ENCODE measurements at places on chromosomes 7 and 10.

DNA sequence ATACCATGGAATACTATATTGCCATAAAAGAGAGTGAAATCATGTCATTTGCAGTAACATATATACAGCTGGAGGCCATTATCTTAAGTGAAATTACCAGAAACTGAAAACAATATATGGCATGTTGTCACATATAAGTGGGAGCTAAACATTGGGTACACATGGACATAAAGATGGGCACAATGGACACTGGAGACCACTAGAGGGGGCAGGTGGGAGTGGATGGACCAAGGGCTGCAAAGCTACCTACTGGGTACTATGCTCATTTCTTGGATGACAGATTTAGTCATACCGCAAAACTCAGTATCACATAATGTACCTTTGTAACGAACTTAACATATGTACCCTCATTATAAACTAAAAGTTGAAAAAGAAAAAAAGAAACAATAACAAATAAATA, 1167.6 kb downstream of the NXPH1 start:
- DNase-seq: no peak

DNA sequence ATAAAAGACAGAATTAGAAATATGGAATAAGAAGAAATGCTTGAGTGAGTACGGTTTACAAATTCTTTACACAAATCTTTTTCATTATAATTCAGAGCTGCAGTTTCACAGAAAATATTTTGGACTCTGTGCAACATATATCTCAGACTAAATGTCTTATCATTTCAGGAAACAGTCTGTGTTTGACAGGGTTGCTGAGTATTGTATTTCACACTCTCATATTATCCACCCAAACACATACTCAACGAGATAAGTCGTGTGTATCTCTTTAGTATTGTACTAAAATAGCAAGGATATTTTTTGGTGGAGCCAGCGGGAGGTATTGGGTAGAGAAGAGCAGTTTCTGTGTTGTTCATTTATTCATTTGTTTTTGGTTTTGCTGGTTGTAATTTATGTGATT, 39.0 kb upstream of the SLC39A12 start:
- no peak for DNase-seq

- DNase-seq: no peak
These were observed 1.3 kb downstream of the PTPRZ1 start for GRCh38 chr7:121874298-121874697.

GRCh38 chr10:17214971-17215781, 12.9 kb upstream of the VIM start:
- no peak for DNase-seq

DNA sequence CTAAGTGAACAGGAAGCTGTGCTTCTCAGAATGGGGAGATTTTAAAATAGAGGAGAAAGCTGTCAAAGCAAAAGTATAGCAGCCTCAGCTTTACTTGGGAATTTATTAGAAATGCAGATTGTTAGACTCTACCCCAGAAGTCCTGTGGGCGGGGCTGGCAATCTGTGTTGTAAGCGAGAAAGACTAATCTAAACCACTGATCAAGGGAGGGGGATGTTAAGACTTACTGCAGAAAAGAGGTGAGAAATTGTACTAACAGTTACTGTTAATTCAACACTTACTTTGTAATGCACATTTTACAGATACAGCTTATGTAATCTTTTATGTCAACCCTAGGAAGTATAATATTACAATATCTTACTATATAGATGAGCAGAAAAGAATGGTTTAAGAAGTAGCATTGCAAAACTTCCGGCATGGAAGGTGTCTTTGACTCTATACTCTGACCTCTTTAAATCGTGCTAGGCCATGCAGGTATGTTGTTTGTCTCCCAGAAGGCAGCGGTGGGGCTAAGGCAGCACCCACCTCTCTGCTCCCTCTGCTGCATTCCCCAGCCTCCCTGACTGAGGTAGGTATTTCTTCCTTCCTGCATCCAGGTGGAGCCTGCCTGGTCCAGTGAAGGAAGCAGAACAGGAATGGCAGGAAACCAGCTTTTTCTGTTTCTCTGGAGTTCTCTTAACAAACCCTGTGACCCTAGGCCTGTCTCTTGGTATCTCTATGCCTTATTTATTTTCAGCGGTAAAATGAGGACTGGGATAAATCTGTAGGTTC, 462.2 kb downstream of the AUTS2 start:
- DNase-seq: no peak

- no peak for DNase-seq
These were observed 4.6 kb downstream of the ST7 start for GRCh38 chr7:116957874-116958273.

DNA sequence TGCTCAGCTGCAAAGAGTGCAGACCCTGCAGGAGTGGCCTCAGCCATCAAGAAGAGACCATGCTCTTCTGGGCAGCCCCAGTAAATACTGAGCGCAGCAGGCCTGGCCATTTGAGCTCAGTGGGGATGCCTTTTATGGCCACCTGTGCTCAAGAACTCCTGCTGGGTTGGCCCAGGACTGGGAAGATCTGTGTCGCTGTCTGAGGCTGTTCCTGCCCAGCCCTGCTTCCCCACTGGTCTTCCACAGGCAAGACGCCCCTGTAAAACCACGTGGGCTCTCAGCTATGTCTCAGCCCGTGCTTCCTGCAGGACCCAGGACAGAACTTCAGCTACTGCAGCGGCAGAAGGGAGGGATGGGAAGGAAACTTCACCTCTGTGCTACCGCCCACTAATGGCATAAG, 10.5 kb upstream of the PPIF start:
- DNase-seq: no peak

- no peak for DNase-seq
These were observed 221.3 kb downstream of the ARHGAP12 start for GRCh38 chr10:31707093-31708039.

DNA sequence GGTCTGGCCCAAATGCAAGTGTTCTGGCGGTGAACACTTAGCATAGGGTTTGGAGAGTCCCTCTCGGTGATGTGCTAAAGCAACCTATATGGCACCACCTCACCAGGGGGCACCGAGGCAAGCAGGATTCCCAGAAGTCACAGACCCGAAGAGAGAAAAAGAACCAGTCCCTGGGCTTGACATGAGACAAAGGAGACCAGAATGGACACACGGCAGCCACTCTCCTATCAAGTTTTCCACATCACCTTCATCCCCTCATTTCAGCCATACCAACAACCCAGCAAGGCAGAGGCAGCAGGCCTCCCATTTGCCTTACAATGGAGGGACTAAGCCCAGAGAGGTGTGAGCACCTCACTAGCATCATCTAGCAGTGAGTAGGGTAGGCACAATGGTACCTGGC, 19.7 kb downstream of the GPRIN2 start:
- no peak for DNase-seq

GRCh38 chr7:8056439-8056838, 87.8 kb downstream of the GLCCI1 start:
- no peak for DNase-seq

DNA sequence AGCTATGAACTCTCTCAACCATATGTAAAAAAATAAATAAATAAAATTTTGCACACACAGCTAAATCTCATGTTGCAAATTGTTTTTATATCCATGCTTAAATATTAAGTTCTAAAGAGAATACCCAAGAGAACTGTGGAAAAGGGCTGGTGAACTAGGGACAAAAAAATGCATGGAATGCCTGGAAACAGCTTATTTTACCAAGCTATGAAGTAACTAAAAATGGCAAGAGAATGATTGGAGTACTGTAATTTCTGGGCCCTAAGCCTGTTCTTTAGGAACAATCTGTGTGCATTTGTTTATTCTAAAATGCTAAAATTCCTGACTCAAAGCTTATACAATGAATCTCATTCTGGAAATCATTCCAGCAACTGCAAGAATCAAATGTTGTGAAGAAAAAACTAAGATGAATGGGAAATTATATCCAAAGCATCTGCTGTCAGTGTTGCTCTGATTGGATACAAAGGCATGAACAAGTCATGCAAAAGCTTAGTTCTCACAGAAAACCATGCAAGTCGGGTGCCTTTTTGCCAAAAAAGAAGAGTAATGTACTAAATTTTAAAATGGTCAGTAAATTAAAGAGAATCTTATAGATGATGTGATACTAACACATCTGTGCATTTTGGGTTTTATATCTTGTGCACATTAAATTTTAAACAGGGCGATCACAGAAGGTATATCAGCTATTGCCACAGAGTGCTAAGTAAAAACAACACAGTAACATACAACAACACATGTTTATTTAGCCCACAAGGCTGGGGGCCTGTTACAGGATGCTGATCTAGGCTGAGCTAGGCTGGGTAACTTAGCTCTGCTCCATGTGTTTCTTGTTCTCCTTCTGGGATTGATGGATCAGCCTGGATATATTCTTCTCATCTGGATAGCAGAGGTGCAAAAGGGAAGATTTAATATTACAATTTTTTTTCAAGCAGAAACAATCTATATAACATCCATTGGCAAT, 453.5 kb upstream of the SEMA3A start:
- no peak for DNase-seq

DNA sequence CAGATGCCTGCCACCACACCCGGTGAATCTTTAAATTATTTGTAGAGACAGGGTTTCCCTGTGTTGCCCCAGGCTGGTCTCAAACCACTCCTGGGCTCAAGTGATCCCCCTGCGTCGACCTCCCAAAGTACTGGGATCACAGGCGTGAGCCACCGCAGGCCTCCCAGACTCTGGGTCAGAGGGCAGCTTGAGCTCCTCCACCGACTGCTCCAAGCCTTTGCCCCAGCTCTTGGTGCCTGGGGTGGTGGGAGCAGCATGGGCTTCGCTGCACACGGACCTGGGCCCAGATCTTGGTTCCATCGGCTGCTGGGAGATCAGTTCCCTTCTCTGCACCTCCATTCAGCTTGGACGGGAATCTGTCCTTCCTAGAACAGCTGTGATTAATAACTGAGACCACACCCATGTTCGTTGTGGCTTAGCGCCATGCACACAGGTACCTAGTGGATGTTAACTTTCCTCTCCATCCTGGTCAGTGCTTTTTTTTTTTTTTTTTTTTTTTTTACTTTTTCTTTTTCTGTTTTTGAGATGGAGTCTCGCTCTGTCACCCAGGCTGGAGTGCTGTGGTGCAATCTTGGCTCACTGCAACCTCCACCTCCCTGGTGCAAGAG, 125.3 kb downstream of the CUX1 start:
- DNase-seq: no peak

DNA sequence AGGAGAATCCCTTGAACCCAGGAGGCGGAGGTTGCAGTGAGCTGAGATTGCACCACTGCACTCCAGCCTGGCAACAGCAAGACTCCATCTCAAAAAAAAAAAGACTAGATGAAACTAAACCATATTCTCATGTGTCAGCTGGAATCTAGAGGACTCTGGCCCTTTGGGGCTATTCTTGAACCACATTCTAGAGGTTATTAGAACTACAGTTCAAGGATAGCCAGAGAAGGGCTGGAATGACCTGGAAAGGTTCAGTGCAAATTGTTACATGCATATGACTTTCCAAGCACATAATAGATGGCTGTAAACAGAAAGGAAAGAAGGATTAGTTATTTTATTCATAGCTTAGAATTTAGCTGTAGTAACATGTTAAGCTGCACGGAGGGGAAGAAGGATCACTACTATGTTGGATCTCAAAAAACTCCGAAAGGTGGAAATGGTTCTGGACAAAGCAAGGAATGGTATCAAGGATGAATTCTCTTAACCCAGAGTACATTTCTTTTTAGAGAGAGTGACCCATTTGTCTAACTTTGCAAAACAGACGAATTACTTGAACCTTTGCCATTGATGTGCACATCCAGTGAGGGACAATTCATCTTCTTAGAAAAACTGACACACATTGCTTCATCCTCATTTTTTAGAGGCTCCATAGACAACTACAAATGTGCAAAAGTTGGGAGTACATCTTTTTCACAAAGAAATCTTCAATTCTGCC, 124.0 kb upstream of the SAMD8 start:
- DNase-seq: no peak

GRCh38 chr7:48099781-48100180, 10.7 kb downstream of the UPP1 start:
- no peak for DNase-seq

DNA sequence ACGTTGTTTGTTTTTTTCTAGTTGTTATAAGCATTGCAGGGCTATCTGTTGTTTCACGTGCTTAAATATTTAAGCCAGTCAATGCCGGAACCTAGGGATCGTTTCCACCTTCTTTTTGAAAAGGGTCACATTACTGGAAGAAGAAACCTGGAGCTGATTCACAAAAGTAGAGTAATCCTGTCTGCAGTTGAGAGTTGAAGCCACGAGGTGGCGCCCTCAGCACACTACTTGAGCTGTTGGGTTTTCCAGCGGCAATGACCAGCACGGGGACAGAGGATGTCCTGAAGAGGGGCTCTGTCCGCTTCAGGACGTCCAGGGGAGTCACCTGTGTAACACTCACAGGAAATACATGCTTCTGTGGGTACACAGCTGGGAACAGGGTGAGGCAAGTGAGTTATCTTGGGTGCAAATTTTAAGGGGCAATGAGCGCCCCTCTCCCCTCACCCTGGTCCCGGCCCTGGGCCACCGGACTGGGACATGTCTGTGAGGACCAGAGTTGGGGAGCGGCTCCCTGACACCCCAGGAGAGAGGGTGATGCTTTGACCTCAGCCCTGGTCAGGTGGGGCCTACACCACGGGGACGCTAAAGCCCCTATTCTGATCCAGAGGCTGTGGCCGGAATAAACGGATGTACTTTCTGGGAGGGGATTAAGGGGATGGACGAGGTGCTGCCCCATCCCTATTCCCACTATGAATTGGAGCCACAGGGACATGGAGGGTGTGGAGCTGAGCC, 26.3 kb upstream of the WDFY4 start:
- no peak for DNase-seq

- DNase-seq: no peak
These were observed 42.0 kb downstream of the SHH start for GRCh38 chr7:155770241-155770640.

DNA sequence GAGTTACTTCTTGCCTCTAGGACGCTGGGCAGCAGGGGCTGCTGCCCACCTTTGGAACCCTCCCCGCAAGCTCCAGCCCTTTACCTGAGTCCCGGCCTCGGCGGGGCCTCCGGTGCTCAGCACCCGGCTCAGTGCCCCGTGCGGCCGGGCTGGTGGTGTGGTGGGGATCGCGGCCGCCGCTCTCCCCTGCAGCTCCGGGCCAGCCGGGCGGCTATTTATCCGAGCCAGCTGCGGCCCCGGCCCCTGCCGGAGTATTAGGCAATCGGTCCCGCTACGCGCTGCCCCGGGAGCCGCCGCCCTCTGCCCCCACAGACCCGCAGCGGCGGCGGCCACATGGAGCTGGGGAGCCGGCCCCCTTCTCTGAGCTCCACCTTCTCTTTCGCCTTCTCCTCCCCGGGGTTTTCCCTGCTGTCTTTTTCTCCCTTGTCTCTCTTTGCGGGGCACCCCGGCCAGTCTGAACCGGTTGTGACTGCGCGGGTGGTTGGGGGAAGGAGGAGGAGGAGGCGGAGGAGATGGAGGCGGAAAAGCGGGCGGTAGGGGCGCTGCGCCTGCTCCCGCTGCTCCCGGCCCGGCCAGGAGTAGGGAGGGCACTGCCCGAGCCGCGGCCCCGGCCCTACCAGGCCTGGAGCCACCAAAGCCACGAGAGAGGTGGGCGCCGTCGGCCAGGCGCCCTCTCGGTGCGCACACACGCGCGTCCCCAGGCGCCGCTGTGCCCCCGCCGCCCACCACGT, at the start of gene SLC16A9:
Gene SLC16A9 (minus strand): TSS at position 456 of the 731 bp plus-strand sequence. CDS start 25,559 bp downstream, outside the sequence.
- DNase-seq: no peak

DNA sequence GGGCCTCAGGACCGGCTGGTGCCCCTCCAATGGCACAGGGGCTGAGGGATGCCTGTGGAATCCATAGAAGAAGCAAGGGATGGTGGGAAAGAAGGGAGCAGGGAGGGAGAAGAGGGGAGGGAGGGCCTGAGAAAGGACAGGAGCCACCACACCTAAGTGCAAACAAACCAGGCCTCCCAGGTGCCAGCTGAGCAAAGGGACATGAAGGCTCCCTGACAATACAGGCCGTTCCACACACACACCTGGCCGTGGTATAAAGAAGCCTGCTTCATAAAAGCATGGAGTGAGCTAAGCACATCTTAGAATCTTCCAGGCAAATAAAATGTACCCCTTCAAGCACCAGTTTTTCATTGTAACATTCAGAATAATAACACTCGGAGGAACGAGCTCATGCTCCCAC, 54.0 kb downstream of the OAT start:
- DNase-seq: no peak
